D721Med (cell line): ENCODE measurements at places on chromosomes 4 and X.

- DNase-seq, result no peak
Observed at GRCh38 chrX:49269767-49270248, at the start of gene PPP1R3F. PPP1R3F (plus strand) TSS chrX:49269793; CDS start chrX:49269870, 77 bp downstream.

DNA sequence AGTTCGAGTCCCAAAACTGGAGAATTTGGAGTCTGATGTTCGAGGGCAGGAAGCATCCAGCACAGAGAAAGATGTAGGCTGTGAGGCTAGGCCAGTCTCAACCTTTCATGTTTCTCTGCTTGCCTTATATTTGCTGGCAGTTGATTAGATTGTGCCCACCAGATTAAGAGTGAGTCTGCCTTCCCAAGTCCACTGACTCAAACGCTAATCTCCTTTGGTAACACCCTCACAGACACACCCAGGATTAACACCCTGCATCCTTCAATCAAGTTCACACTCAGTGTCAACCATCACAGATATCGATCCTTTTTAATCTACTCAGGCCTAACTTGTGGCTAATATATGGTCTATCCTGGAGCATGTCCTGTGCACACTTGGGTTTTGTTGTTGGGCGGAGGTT lies 18.0 kb upstream of the MAEA start:
- DNase-seq, result no peak

DNA sequence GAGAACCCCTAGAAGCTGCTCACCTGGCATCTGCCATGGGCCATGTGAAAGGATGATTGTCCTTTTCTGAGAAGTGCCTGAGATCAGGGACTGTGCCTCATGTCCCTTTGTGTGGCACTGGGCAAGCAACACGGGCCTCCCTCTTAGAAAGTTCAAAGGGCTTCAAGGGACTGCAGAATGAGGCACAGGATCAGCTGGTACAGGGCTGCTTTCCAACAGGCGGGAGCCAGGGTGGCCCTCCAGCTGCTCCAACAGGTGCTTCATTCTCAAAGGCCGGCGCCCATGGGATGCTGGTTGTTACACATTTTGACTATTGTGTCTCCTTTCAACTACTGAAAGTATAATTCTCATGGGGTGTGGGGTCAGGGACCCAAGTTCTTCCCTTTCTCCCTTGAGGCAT lies 114.7 kb downstream of the ENPP6 start:
- no peak for DNase-seq

DNA sequence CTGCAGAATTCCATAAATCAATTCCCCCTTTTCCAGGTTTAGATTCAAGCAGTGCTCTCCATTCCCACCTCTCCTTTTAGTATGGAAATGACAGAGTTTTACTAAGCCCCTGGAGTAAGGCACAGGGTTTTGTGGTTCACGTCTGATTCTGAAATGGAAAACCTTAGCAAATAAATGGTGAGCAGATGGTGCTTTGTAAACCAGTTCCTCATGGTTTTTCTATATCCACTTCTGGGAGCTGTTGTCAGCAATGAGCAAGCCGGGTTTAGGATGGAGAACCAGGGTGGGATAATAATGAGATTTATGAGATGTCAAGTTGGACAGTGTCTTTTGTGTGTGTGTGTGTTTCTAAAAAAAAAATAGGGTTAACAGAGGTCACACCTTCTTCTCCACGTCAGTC lies 113.8 kb upstream of the RBPJ start:
- DNase-seq, result no peak

GRCh38 chrX:13721819-13722519 lies 12.5 kb downstream of the TRAPPC2 start:
- no peak for DNase-seq

DNA sequence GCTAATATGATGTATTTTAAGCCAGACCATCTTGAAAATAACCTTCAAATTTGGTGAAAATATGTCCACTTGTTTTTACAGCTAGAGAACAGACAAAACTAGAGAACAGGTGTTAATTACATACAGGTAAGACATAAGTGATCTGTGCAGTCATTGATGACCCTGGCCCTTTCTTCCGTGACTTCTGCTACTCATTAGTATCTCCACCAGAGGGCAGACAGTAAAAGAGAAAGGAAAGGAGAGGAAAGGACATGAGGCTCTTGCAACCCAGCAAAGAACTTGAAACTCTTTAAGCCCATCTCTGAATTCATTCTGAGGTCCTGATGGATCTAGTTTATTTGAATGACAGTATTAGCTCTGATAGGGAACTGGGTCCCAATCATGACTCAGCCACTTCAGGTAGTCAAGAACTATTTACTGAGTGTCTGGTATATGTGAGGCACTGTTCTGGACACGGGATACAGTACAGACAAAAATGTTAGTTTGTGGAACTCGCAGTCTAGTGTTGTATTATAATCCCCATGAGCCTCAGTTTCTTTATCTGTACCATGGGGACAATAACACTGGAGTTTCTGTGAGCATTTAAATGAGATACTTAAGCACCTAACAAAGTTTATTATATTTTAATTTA lies 121.0 kb upstream of the TEX13D start:
- no peak for DNase-seq

DNA sequence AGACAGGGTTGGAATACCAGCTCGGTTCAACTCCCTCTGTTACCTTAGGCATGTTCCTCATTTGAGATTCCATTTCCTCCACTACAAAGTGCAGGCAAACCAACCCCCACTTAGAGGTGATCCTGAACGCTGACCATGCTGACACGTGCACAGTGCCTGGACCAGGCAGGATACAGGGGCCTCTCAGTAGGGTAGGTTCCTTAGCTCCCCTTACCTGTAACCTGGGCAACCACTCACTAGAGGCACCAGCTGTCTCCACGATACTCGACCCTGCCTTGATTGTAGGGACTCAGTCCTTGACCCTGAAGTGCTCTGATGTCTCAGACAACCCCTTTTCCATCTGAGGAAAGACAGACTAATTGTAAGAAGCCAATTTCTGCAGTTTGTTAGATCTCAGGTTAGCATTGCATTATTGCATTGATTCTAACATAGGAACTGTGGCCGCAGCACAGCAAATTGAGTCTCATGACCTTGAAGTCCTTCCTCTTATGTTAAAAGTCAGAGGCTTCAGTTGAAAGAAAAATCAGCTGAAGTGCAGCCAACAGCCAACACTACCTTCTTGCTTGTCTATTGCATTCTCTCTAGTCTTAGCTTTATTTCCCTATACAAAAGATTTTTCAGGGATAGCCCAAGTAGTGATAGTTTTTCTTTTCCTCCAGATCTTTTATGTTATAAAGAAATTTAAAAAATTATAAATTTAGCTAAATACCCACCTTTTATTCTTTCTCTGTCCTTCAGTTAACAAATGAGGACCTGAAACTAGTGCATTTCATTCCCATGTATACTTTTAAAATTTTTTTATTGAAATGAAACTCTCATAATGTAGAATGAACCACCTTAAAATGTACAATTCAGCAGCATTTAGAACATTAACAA lies 11.2 kb upstream of the C1QTNF7 start:
- DNase-seq, result no peak

DNA sequence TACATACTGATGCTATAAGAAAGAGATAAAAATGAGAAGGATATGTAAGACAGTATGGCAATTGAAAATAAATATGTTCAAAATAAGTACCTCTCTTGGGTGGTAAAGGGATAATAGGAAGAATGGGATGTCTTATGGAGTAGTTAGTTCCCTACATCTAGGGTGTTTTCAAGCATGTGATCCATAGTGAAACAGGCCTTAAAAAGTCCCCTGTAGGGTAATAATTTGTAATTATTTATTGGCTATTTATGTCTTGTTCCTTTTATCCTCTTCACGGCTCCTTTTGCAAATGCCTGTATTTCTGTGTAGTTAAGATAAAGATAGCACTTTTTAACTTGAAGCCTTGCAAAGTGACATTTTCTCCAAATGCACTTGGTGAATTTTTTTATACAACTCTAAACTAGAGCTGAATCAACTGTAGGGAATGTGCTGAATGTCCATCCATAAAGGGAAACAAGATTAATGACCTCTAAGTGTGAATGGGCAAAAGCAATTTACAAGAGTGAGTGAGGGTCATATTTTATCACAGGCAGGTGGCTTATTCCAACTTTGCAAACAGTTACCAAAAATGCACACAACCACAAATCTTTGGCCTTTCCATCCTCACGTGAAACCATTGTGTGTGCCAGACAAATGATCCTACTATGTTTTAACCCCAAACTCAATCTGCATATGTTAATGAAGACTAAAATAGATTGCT lies 299.0 kb downstream of the KCNIP4 start:
- no peak for DNase-seq

DNA sequence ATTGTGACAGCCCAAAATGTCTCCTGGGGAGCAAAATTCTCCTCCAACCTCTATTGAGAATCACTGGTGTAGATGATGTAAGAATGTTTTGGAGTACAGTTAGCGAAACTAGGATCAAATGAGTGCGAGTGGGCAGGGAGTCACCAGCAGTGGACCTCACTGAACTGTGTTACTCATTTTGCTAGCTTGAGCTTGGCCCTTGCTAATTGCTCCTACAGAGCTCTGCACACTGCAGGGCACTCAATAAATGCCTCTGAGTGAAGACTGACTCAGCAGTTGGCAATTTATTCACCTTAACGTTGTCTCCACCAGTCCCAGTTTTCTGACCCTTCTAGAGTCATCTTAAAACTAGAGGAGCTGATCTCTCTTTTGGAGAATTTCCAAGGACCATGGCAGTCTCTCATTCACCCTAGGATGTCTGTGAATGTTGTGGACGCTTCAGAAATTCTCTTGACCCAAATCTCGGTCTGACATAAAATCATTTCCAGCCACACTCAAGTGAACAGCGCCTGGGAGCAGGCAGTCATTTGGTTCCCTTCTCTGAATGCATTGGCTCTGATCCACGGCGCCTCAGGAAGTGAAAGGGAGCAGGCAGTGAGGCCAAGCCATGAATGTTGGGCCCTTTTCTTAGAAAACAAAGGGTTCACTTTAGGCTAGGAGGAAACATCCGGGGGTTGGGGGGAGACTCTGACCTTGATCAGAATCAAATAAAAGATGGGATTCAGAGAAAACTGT lies 148.1 kb downstream of the NWD2 start:
- DNase-seq, result no peak

DNA sequence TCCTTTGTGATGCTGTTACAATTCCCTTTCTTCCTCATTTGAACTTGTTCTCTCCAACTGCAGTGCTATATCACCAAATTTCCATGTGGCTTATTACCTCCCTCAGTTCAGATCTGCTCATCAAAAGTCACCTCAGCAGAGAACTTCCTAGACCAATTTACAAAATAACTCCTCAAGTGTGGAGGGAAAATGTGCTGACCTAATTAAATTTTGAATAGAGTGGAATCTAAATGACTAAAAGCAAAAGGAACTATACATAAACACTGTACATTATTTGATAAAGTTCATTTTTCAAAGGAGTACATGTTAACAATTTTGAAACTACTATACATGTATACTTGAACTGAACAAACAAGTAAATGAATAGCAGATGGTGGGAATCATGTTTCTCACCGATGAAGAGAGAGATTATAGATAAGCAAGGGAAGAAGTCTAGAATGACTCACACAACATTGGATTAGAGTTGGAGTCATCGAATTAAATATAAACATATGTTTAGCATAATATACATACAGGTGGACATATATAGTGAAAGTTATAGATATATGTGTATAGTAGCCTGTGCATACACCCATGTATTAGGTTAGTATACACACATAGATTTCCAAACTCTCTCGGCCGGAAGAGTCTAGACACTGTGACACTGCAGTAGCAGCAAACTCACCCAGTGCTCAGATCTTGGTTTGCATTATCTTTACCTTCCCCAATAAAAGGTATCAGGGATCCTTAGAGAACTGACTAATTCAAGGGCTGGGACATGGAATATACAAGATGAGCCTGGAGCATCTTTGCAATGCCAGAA lies 318.7 kb downstream of the PCDH18 start:
- DNase-seq, result no peak
